ENCODE measurements at places on chromosomes 4 and X.

DNA sequence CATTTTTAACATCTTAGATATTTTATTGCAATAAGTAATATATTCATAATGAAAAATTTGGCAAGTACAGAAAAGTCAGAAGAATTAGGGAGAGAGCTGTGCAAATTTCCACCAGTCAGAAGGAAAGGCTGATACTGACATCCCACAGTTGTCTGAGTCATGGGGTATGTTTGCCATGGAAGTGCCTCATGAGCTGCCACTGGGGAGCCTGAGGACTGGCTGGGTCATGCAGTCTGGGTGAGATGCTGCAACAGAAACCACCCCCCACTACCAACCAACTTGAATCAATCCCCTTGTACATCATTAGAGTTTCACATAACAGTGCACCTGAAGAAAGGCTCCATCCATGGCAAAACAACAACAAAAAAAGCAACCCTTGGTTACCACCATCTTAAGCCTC, 45.2 kb upstream of the ENPP6 start:
- H3K4me1 ChIP-seq: no peaks in the 10 kb centered on the region
- no peaks in the 10 kb centered on the region for H3K27me3 ChIP-seq
- no peak for DNase-seq
- no peak overlapping the region for H3K27ac ChIP-seq
- H3K36me3 ChIP-seq: no peaks in the 10 kb centered on the region
- no peak overlapping the region for H3K4me3 ChIP-seq

DNA sequence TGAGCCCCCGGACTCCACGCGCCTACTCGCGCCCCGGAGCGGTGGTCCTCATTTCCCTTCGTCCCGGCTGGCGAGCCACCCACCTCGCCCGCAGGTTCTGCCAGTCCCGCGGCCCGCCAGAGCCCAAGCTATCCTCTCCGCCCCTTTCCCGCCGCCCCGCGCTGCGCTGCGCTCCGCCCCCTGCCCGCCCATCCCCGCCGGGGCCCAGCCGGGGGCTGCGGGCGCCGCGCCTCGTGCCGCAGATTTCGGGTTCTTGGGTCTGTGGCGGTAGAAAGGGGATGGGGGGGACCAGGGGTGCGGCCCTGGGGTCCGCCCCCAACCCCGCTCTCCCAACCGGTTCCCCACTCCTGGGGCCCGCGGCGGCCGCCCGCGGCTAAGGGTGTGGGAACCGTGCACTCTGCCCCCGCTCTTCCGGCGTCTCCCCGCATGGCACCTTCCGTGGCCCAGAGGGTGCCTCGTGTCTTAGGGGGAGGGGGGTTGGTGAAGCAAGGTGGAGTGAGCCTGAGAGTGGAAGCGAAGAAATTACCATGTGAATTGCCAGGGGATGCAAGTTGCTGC, 650.8 kb upstream of the DIPK2B start:
- no peaks in the 10 kb centered on the region for H3K4me1 ChIP-seq
- DNase-seq: no peak
- no peaks in the 10 kb centered on the region for H3K27me3 ChIP-seq
- no peak overlapping the region for H3K27ac ChIP-seq

DNA sequence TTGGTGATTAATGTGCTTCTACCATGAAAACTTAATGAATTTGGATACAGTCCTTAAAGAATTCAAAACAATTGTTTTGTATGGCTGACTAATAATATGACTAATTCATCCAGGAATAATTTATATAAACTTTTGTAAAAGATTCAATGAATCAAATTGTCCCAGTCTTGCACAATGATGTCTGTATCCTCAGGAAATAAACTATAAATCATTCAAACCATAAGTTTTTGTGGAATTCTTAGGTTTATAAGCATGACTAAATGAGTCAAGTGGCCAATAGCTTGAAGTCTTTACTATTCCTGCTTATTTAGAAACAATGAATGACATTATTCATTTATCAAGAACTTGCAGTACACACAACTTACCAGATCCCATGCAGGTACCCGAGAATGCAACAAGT, 935.0 kb upstream of the INTU start:
- H3K27ac ChIP-seq: no peak overlapping the region
- DNase-seq: no peak
- H3K36me3 ChIP-seq: no peaks in the 10 kb centered on the region
- H3K4me3 ChIP-seq: no peak overlapping the region
- no peaks in the 10 kb centered on the region for H3K27me3 ChIP-seq
- no peaks in the 10 kb centered on the region for H3K4me1 ChIP-seq

GRCh38 chrX:55839485-55839884, 121.9 kb downstream of the RRAGB start:
- H3K27me3 ChIP-seq: no peaks in the 10 kb centered on the region
- no peak overlapping the region for H3K4me3 ChIP-seq
- no peak overlapping the region for H3K27ac ChIP-seq
- no peaks in the 10 kb centered on the region for H3K4me1 ChIP-seq

DNA sequence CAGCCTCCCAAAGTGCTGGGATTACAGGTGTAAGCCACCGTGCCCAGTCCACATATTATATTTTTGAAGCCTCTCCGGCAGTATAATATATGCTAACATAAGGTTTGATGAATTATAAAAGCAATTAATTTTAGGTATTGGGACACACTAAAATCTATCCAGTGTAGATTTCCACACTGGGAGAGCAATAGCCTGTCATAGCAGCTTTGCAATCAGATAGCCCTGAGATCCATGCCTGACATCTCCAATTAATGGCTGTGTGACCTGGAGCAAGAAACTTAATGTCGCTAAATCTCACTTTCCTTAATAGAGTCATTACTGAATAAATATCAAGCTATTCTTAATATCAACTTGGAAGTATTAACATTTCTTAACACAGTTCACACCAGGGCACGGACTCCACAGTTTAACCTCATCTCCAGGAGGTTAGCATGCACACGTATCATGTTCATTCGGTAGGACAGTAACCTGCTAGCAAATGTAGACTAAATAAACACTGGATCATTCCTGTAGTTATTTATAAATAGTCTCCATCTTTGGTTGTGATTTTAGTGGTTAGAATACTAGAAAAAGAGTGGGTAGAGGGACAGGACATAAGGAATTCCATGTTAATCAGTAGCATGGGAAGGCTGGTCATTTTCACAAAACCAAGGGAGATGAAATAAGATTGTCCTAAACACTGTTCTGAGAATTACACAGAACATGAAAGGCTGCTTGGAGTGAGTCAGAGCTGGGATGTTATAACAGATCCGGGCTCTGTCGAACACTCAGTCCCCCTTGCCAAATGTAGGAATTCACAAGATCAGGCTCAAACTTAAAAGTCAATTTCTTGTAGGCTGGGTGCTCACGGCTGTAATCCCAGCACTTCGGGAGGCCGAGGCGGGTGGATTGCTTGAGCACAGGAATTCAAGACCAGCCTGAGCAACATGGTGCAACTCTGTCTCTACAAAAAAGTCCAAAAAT, 254.7 kb downstream of the PALLD start:
- no peaks in the 10 kb centered on the region for H3K36me3 ChIP-seq
- H3K4me3 ChIP-seq: no peak overlapping the region
- H3K27me3 ChIP-seq: no peaks in the 10 kb centered on the region

DNA sequence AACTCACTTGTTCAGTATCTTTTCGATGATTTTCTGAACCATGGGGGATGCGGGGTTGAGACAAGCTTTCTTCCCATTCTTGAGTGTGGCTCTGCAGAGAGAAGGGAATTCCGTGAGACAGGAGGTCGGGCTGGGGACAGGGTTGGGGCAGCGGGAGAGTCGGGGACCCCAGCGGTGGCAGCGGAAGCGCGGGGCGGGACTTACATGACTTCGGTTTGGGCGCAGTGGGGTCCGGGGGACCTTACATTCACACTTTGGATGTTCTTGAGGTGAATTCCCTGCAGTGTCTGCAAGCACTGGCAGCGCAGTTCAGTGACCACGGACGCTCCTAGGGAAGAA, 434 bp downstream of the CXCL3 start:
- no peaks in the 10 kb centered on the region for H3K27me3 ChIP-seq
- H3K4me1 ChIP-seq: peaks cover 12% of the 10 kb centered on the region
- H3K36me3 ChIP-seq: no peaks in the 10 kb centered on the region
- H3K27ac ChIP-seq: peak overlapping the region; percentile 59
- DNase-seq: no peak

DNA sequence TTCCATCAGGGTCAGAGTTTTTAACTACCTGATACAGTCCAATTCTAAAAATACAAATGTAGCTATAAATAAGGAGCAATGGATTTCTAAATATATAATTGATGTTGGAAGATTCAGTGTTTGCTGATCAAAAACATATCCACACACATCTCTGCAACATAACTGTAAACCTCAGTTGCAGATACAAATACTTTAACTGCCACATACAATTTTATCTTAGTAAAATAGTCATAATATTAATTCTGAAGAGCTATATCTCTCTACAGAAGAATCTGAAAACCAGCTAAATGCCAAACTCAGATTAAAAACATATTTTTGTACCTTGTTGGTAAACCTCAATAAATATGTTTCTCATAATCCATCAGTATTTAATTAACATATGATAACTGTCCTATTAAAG, 674.3 kb upstream of the INTU start:
- H3K4me3 ChIP-seq: no peak overlapping the region
- H3K27me3 ChIP-seq: no peaks in the 10 kb centered on the region
- no peak overlapping the region for H3K27ac ChIP-seq
- DNase-seq: no peak

DNA sequence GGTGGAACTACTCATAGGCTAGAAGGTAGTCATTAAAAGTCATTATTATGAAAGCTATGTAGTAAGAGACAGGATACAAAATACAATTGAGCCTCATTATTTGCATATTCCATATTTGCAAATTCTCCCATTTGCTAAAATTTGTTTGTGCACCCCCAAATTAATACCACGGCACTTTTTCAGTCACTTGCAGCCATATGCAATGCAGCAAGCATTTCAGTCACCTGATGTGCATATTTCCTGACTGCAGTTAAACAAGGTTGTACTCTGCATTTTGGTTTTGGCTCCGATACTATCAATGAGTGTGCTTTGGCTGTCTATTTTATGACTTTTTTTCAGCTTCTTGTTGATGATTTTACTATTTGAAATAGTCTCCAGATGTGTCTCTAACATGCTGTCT, 62.9 kb downstream of the ZNF330 start:
- no peaks in the 10 kb centered on the region for H3K4me1 ChIP-seq
- H3K27me3 ChIP-seq: no peaks in the 10 kb centered on the region
- DNase-seq: no peak
- no peak overlapping the region for H3K27ac ChIP-seq
- H3K36me3 ChIP-seq: no peaks in the 10 kb centered on the region

DNA sequence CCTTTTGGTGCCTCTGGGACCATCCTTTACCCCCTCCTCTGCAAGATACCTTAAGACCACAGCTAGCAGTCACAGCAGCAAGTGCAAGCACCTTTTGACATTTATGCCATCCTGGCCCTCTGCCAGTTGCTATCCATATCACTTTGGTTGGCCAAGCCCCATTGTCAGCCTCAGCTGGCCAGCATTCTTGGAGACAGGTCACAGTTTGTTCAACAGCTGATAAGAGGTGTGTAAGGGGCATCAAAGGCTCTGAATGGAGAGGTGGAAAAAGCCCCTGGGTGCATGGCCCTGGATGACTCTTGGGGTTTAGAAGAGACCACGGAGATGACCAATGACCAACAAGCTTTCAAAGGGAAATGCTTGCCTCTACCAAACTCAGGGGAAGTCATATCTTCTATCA, 133.6 kb upstream of the MAMLD1 start:
- no peaks in the 10 kb centered on the region for H3K36me3 ChIP-seq
- H3K4me3 ChIP-seq: no peak overlapping the region
- no peaks in the 10 kb centered on the region for H3K4me1 ChIP-seq
- no peak for DNase-seq

GRCh38 chr4:108143515-108143914, 25.2 kb downstream of the LEF1 start:
- no peaks in the 10 kb centered on the region for H3K36me3 ChIP-seq
- H3K27ac ChIP-seq: no peak overlapping the region
- H3K4me1 ChIP-seq: no peaks in the 10 kb centered on the region
- H3K4me3 ChIP-seq: no peak overlapping the region
- H3K27me3 ChIP-seq: peaks cover 14% of the 10 kb centered on the region

GRCh38 chr4:166422475-166422874, 549.4 kb downstream of the TLL1 start:
- no peaks in the 10 kb centered on the region for H3K36me3 ChIP-seq
- no peak for DNase-seq
- H3K4me3 ChIP-seq: no peak overlapping the region
- H3K27ac ChIP-seq: peak overlapping the region; percentile 81
- H3K4me1 ChIP-seq: peaks cover 47% of the 10 kb centered on the region

DNA sequence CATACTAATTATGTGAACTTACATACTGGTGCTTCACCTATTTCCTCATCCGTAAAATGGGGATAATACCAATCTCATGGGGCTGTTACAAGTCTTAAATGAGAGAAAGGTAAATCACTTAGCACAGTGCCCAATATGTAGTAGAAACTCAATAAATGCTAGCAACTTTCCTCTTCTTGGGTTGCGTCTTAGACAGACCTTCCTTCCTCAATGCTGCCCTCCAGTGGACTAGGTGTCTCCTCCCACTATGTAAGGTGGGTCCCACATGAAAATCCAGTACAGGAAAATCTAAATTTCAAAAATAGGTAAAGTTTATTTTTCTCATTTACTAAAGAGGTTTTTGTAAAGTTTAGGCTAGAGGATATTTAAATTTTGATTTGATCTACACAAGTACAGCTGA, 20.6 kb downstream of the ZDHHC9 start:
- DNase-seq: no peak
- no peak overlapping the region for H3K4me3 ChIP-seq
- H3K36me3 ChIP-seq: peaks cover 2% of the 10 kb centered on the region
- H3K27me3 ChIP-seq: no peaks in the 10 kb centered on the region

DNA sequence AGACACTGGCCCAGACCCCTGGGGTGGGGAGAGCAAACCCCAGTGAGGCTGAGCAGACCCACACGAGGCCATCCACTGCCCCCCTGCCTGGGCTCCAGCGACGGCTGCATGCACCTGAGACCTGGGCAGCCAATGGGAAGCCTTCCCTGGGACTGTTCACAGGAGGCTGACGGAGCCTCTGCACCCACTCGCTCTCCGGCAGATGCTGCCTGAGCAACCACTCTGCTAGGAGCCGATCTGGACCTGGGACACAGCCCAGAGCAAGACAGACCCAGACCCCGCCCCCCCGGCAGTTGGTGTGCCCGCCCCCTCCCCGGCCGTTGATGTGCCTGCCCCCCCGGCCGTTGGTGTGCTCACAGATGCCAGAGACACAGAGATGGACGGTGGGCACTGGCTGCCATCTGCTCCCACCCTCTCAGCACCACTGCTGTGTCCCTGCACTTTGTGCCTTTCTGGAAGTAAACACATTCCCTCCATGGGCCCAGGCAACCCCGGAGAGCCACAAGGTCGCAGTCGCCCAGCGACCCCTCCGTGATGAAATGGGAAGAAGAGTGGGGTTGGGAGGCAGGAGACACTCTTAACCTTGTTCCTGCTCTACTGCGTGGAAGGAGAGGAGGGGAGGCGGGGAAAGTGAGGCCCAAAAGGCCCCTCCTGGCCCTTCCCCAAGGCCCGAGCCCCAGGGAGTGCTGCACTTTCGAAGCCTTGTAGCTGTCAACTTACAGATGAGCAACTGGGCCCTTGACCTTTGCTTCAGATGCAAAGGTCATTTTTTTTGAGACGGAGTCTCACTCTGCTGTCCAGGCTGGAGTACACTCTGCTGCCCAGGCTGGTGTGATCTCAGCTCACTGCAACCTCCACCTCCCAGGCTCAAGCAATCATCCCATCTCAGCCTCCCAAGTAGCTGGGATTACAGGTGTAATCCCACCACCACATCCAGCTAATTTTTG, 62.0 kb downstream of the ZFYVE28 start:
- no peaks in the 10 kb centered on the region for H3K27me3 ChIP-seq
- H3K36me3 ChIP-seq: no peaks in the 10 kb centered on the region
- DNase-seq: peak; percentile 46
- no peak overlapping the region for H3K27ac ChIP-seq
- H3K4me1 ChIP-seq: peaks cover 10% of the 10 kb centered on the region
- H3K4me3 ChIP-seq: no peak overlapping the region
